ENCODE measurements at places on chromosomes 3 and 15.

DNA sequence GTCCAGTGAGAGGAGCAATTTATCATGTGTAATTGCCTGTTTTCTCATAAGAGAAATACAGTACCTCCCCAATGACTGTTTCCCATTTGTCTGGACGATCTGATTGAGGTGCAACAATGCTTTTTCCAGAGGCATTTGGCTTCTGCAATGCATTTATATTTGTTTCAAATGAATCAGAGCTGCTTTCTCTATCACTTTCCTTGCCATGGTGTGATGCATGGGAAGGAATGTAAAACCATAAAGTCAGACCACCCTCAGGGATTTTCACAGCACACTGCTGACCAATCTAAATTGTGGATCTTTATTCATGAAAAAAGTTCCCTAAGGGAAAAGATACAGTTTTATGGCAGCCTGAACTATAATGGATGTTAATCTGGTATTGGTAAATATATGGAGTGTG is 333.0 kb downstream of the ZNF385D start:
- DNase-seq: no peak

DNA sequence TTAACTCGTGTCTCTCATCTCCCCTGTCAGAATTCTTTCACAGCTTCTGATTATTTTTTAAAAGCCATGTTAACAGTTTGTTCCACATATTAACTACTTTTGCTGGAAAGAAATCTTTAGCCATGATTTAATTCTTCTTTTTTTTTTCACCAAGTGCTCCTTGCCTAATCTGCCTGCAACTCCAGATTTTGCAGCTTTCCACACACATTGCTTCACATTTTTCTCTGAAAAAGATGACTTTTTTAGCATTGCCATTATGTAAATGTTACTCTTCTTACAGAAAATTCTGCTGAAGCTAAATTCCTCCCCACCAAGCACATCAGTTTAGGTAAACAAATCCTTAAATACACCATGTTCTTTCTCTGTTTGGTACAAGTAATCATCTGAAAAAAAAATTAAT is 23.4 kb upstream of the PPARG start:
- DNase-seq: no peak

DNA sequence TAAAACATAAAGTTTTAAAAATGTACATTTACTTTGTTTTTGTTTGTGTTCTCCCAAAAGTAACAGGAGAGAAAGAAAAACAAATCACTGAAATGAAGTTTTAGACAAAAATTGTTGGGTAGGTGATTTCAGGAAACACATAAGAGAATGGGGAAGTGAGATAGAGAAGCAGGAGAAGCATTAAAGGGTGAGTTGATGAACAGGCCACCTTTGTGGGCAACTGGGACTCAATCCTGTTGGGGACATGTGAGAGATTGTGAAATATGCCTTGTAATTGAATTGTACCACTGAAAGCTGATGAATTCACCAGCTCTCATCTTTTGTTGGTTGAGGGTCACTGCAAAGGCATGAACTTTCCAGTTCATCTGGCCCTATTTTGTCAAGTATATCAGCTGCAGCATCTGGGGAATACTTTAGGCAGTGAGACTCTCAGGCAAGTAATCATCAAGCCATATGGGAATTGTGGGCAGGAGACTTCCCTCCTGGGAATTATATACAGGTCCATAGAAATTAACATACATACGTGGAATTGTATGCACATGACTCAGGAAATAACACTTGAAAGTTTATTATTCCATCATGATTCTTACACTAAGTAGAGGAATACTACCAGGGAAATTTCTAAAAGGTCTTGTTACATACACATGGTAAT is 181.0 kb downstream of the ZBBX start:
- no peak for DNase-seq

GRCh38 chr15:101433396-101433795 is 56.1 kb downstream of the PCSK6 start:
- no peak for DNase-seq

DNA sequence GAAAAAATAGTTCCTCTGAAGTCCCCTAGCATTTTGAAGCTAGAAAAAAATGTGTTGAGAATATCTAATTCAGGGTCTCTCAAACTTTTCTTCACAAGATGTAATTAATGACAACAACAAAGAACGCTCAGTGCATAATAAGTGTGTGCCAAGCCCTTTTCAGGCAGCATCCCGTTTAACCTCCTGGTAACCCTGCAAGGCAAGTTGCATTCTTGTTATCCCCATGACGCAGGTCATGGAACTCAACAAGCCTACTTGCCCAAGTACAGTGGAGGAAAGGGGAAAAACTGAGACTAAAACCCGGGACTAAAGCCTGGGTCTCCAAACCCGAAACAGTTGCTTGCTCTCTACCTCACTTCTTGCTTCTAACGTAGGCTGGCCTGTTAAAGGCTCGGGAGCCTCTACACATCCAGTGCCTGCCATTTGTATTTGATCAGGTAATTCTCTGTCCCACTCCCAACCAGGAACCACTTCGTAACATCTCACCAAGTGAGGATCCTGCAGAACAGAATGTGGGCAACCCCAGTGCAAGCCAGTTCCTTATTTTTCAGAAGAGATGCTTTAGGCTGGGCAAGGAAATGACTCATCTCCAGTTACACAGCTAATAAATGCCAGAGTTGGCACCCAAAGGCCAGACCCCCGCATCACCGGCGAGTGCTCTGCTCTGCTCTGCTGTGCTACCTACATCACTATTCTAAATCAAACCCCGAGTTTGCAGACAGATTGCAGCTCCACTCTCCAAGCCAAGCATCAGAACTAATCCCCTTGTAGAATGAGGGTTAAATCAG is 28.3 kb downstream of the LMCD1 start:
- peak; percentile 67 for DNase-seq

- no peak for DNase-seq
Measured at GRCh38 chr3:42053476-42053875, 37.7 kb upstream of the TRAK1 start.

DNA sequence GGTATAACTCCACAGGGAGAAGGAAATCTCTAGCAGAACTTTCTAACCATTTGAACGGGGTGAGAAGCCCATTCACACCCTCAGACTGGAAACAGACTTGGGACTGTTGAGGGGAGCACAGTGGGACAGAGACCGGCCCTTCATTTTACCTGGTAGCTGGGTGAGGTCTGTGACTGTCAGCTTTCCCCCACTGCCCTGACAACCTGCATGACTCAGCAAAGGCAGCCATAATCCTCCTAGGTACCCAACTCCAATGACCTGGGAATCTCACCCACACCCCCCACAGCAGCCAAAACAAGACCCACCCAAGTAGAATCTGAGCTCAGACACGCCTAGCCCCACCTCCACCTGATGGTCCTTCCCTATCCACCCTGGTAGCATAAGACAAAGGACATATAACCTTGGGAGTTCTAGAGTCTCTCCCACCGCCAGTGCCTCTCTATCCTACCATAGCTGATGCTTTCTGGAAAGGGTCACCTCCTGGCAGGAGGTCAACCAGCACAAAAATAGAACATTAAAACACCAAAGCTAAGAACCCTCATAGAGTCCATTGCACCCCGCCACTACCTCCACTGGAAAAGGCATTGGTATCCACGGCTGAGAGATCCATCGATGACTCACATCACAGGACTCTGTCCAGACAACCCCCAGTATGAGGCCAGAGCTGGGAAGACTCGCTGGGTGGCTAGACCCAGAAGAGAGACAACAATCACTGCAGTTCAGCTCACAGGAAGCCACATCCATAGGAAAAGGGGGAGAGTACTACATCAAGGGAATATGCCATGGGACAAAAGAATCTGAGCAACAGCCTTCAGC is 28.0 kb downstream of the SENP7 start:
- no peak for DNase-seq

DNA sequence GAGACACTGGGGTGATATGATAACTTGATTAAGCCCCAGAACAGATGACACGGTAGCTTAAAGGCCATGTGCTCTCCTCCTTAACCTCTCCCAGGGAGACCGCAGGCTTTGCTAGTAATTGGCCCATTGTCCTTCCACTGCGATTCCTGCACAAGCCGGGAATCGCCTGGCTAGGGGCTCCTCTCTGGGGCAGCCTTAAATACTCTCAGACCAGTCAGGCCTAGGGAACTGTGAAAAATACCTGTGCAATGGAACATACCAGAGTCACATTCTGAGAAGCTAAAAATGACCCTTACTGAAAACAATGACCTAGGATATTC is 56.3 kb downstream of the CPN2 start:
- DNase-seq: no peak

DNA sequence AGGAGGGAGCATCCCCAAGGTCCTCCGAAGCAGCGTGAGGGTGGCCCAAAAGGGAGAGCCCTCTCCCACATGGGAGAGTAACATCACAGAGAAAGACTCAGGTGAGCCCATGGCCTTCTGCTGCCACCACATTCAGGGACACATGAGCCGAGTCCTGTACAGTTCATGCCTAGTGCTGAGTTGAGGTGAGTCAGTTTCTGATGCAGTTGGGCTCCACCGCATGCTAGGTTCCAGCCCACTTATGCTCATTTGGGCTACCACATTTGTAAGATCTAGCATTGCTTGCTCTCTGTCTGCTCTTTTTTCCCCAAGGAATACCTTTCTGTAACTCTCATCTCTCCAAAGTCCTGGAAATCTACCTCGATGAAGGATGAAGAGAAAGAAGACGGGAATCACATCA is 77.1 kb downstream of the SETD5 start:
- no peak for DNase-seq

DNA sequence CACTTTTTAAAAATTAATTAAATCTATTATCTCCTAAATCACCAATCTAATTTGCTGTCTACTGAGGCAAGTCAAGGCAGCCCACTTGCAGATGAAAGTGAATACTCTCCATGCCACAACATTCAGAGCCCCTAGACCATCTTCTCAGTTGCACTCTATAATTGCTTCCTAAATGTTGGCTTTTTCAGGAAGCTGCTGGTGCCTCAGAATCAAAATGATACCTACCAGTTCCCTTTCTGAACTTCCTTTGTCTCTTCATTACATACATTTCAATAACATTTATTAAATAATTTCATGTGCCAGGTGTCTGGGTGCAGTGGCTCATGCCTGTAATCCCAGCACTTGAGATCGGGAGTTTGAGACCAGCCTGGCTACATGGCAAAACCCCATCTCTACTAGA is 124.1 kb downstream of the SERPINI1 start:
- no peak for DNase-seq

DNA sequence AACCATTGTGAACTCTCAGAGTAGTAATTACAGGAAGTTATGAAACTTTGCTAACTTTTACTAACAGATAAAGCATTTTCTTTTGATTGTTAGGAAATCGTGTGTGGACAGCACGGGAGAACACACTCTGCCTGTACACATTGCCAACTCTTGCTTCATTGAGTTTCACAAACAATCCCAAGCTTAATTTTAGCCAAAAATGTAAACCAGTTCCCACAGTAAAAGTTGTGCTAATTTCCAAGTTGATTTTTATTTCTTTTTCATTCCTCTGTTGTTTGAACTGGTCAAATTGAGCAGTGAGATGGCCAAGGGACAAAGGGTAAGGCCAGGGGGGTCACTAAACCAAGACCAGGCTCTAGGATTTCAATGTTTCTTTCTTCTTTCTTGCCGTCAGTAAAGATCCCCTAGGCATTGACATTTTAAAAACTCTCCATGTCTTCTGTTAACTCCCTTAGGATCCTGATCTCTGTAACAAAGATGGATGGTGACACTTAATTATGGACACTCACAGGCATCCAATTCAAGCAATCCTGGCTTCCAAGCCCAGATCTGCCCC is 414.9 kb downstream of the RBMS3 start:
- no peak for DNase-seq

DNA sequence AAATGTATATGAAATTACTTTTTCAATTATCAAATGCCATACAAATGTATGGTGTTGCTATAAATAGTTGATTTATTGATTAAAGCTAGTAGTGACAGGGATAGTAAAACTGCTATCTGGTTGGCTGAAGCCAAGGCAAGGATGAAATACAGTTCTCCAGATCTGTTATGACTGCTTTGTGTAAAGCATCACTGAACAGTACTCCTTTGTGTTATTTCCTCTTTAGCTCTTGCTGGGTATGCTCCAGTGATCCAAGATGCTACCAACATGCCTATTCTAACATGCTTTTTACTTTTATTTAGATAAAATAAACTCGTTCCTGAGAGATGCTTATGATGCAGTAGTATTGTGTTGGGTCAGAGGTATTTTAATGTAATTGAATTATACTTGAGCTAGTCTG is 12.4 kb upstream of the UBR1 start:
- DNase-seq: no peak

DNA sequence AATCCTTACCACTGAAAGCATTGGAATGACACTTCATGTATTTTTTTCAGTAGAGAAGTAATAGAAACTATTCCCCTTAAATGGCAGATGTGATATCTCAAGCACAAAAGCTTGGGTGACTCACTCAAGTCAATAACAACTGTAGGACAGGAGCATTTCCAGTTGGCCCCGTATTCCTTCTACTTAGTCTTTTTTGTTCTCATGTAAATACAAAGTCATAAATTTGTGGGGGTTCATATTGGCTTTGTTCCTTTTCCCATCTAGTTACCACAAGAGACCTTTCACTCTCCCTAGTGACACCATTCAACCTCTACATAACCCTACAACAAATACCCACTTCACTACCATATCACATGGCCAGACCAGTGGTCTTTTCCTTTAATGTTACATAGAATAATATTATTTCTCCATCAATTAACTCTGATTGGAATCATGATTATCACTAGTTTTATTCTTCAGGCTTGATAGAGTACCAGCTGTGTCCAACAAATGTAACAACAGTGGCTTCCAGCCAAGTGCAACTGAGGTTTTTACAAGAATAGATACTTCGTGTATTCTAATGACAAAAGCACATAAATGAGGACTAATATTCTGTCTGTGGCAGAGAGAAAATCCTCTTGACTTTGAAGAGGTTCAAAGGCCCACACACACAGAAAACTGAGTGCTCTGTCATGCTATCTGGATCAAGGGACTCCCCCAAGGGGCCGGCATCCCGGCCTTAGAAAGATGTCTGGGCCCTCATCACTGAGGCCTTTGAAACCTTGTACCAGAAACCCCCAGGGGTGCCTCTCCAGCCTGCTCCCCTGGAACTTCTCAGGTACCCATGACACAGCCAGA is 94.0 kb upstream of the THBS1 start:
- DNase-seq: no peak

GRCh38 chr3:52401551-52401950 is 43.4 kb downstream of the SEMA3G start:
- no peak for DNase-seq

- no peak for DNase-seq
Measured at GRCh38 chr3:148879256-148879655, 14.2 kb downstream of the CPA3 start.

- DNase-seq: no peak
Measured at GRCh38 chr3:192645437-192645836, 81.9 kb downstream of the FGF12 start.

DNA sequence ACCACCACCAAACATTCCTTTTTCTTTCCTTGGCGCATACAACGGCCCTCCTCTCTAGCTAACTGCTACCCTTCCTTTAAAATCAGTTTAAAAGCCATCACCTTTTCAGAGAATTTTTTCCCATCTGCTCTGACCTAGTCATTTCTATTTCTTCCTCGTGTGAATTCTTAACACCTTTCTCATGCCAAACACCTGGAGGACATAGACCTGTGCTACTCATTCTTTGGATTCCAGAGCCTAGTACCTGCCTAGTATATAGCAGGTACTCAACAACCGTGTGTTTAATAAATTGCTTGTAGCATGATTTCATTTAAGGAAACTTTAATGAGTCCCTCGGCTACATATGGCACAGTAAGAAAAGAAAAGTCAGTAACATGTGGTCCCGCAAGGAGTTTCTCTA is 2.0 kb upstream of the TPM1 start:
- DNase-seq: no peak

GRCh38 chr3:142273501-142273900 is 48.1 kb upstream of the GK5 start:
- DNase-seq: no peak

Data from GDM1 (cell line).